ENCODE measurements at places on chromosomes 11 and 22.

- no peak for DNase-seq
Observed at GRCh38 chr22:17824457-17824856, 50.2 kb upstream of the BID start.

DNA sequence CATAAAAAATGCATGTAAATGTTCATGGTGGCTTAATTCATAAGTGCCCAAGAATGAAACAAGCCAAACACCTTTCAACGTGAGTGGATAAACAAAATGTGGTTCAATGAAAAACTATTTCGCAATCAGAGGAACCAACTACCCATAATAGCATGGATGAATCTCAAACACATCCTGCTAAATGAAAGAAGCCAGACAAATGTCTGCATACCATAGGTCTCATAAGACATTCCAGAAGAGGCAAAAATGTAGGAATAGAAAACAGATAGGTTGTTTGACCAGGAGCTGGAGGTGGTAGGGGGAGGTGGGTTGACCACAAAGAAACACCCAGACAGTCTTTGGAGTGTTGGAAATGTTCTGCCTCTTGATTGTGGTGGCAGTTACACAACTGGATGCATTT is 13.2 kb upstream of the OSBPL5 start:
- DNase-seq = no peak

- no peak for DNase-seq
Observed at GRCh38 chr11:19442554-19442910, 201.8 kb upstream of the E2F8 start.

DNA sequence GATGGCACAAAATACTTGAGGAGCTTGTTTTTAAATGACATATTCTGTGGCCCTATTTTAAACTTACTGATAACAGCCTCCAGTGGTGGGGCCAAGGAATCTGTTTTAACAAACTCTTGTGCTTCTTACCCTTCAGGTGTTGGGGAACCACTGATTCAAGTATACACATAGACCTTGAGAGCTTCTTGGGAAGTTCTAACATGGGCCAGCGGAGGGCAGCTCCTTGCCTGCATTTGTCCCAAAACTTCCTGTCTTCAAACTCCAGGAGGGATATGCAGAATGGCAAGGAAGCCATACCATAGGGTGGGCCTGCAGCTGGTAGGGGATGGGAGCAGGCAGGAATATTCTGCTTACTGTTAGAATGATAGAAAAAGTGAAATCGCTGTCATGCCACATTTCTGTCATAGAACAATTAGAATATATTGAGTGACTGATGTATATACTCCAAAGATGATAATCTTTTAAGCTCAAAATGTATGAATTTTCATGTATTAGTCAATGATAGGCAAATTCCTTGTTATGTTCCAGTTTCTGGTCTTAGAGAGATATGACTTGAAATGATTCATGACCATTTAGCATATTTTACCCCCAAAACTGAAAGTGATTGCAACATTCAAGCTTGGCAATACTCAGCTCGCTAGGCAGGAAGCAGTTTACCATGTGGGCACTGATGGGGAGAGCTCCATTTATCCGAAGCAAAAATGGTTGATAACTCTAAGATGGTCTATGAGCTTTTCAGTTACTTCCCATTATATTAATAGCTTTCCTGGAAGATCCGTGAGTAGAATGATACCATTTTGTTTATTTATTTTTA is 9.2 kb downstream of the EXT2 start:
- no peak for DNase-seq

GRCh38 chr11:126733685-126734084 is 266.9 kb downstream of the KIRREL3 start:
- no peak for DNase-seq

DNA sequence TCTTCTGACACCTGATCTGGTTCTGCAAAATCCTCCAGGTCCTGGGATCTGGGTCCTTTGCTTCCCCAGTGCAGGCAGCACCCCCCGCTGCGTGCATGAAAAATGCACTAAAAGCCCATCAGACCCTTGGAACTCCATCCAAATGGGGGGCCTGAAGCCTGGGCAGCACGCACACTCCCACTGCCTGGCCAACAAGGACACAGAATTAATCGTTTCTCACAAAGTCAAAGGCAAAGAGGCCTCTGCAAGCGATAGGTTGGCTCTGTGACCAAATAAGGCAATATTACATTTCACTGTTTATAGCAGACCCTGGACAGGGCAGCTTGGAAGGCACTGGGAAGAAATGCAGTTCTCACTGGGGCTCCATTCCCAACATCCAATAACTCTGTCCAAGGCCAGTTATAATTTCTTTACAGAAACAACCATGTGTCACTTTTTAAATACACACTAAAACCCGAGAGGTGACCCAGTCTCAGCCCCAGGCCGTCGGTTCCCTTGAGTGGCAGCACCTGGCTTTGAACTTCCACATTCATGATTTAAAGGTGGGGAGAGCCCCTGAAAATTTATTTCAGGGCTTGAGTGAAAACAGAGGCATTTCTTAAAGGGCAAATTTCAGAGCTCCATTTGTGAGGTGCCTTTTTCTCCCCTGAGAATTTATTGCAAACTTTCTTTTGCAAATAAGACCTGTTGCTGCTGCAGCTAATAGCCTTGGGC is 114.4 kb upstream of the ANO1 start:
- no peak for DNase-seq

GRCh38 chr11:7882860-7883259 is 48.2 kb downstream of the OR10A6 start:
- no peak for DNase-seq

GRCh38 chr11:46389450-46390330 is 1.9 kb downstream of the CHRM4 start:
- peak; percentile 79 for DNase-seq

- DNase-seq = no peak
Observed at GRCh38 chr11:32148895-32149294, 58.0 kb downstream of the RCN1 start.

DNA sequence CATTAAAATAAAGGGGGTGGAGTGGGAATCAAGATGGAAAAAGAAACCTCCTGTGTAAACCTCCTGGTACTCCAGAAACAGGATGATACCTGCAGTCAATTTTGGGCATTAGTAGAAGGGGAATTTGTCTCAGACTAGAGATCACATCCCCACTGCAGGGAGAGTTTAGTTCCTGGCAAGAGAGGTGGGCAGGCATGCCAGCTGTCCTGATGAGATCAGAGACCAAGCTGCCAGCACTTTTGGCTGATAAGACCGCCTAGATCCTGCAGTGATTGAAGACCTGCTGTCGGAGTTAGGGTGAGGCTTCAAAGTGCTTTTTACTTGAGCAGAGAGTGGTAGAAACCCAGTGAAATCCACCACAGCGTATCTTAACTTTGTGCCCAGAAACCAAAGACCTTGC is 29.7 kb upstream of the NELL1 start:
- no peak for DNase-seq

- DNase-seq = peak; percentile 38
Observed at GRCh38 chr11:122656631-122657101, 1.1 kb downstream of the UBASH3B start.

DNA sequence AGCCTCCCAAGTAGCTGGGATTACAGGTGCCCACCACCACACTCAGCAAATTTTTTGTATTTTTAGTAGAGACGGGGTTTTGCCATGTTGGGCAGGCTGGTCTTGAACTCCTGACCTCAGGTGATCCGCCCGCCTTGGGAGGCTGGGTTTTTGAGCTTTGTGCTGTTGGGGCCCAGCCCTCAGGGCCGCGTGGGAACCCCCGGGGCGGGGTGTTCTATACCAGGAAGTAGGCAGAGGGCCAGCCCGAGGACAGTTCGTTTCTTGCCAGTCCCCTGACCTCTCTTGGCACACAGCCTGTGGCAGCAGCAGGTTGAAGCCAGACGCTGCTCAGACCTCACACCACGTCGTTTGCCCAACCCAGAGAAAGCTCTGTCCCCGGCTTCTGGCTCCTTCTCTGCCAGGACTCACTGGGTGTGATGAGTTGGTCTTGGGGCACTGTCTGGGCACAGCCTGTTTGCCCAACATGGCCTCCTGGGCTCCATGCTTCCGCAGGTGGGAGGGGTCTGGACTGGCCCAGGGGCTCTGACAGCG is 24.9 kb upstream of the CHKA start:
- peak; percentile 6 for DNase-seq
